ENCODE measurements at places on chromosomes 12 and 14.

DNA sequence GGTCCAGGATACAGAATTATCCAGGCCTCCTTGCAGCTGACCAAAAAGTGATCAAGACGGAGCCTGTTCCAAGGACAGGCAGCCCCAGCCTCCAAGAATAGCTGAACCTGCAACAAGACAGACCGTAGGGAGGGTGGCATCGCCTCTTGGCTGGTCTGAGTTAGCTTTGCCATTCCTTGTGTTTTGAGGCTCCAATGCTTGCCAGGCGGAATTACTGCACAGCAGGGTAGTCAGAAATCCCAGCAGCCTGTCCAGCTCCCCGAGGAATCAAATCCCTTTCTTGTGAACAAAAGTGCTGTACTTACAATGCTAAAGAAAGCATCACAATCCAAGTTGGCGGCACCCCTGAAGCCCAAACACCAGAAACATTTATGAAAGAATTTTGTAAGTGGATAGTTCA, 246.9 kb downstream of the TMEM132C start:
- DNase-seq: no peak

DNA sequence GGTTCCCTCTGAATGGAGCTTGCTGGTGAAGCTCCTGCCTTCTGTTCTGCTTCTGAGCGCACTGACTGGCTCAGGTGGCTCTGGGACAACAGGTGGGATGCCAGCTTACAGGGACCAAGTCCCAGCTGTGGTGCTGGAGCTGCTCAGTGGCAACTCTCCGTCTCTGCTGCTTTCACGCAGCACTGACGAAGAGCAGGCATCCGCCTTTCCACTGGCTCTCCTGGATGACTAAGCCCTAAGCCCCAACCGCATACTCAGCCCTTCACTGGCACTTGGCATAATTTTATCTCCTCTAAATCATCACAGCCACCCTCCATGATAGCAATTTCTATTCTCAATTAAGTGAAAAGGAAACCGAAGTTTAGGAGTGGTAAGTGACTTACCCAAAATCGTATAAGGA, 3.7 kb upstream of the RTL1 start:
- no peak for DNase-seq

GRCh38 chr12:65259501-65259900, 19.0 kb upstream of the MSRB3 start:
- no peak for DNase-seq

- DNase-seq: no peak
These were observed 90.0 kb downstream of the CAPZA3 start for GRCh38 chr12:18827913-18828312.

- DNase-seq: no peak
These were observed 10.5 kb upstream of the RPLP0 start for GRCh38 chr12:120211243-120211903.
